ENCODE measurements at places on chromosomes 5 and 9.

GRCh38 chr5:11854936-11855335, 49.3 kb downstream of the CTNND2 start:
- DNase-seq = no peak

DNA sequence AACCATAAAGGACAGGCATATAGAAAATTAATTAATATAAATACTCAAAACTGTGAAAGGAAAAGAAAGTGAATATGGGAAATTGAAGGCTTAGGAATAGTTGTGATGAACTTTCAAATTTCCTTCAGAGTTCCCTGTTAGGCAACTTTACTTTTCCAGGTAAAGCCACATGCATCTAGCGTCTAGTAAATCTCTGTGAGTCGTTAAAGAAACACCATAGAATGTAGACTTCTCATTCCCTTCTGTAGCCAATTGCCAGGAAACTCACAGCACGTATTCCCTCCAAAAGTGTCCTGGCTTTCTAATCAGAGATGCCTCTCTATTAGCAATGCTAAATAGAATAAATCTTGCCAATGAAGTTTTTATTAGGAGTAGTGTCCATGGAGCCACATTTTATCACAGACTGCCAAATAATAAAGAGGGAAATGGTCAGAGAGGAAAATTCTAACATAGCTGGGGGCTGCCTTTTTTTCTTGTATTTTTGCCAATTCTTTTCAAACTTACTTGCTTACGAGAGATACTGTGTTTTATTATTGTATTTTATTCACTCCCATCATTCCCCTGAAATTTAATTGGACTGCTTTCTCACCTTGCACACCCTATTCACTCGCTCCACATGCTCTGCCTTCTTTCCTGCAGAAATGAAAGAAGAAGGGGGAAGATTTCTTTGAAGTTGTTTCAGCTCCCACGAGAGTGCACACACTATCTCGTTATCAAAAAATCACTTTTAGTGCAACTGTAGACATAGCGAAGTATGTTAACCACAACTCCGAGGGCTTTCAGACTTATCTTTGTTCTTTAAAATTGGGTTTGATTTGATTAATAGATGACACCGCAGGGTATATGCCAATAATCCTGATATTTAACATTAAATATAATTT, 439.0 kb downstream of the CSNK1G3 start:
- DNase-seq = no peak

GRCh38 chr9:125493384-125493783, 213.6 kb downstream of the MAPKAP1 start:
- no peak for DNase-seq

GRCh38 chr5:180112181-180112861, 40.8 kb upstream of the RNF130 start:
- DNase-seq = no peak

GRCh38 chr5:36530215-36530614, 76.2 kb upstream of the SLC1A3 start:
- DNase-seq = no peak

GRCh38 chr5:32833663-32834062, 122.5 kb downstream of the NPR3 start:
- DNase-seq = no peak

DNA sequence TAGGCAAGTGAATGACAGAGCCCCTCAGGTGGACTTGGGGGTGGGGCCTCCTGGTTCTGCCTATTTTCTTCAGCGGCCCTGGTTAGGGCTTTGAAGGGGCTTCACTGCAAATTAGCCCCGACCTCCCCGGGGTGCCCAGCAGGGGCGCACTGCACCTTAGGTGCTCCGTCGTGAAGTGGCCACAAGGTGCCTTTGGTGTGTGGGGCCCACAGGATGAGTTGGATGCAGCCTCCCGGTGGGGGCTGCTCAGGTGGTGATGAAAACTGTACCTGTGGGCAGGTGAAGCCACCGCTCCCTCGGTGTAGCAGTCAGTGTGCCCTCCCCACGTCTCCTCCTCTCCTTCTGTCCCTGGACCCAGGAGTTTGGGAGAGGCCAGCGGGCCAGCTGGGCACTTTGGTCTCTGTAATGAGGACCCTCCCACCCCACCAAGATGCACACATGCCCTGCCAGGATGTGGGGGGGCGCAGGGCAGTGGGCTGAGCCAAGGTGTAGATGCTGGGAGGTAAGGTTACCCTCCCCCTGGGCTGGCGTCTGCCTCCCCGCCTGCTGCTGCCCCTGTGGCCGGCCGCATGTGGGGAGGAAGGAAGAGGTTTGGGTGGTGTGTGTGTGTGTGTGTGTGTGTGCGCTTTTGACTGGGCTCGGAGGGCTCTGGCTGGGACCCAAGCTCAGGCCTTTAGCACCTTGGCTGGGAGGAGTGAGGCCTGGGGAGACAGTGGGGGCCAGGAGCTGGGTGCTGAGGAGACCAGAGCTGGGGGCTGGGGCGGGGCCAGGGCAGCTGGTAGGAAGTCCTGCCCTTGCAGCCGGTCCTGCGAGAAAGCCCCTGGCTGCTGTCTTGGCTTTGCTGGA, 55.6 kb downstream of the RXRA start:
- no peak for DNase-seq

DNA sequence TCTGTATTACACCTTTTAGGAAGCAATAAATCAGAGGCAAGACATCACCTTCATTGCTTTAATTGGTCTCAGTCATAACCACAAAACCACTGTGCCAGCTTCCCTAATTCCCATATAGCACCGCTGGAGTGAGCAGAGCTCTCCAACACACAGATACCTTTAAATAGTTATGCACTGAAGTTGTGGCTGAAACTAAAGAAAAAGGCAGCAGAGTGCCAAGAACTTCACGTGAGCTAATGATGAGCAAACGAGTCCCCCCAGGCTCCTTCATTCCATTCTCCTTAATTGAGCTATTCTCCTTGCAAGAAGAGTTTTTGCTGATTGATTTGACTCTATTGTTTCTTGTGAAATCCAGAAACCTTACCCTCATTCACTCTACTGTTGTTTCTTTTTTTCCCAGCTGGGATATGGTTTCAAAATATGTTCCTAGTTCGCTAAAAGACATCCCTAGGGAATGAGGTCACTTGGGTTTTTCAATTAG, 501.5 kb downstream of the SPATA31D1 start:
- DNase-seq = no peak

DNA sequence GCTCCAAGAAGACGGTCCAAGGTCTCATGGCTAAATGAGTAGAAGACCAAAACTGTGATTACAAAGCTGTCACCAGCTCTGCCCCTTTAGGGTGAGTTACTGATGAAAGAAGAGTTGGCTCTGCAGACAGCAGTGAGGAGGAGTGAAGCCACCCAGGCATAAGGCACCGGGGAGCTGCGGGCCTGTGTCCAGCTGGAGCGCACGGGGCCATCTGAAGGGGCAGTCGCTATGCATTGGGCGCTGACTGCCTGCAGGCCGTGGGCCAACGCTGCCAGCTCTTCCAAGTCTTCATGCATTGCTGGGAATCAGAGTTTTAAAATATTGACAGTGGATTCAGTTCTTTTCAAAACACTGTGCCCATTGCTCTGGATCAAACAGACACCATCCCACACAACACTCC, 70.3 kb downstream of the DAPK1 start:
- DNase-seq = no peak

- no peak for DNase-seq
These were observed 91.4 kb upstream of the RANBP6 start for GRCh38 chr9:6106711-6107339.

- DNase-seq = no peak
These were observed 110.0 kb upstream of the ARRDC3 start for GRCh38 chr5:91493086-91493485.

DNA sequence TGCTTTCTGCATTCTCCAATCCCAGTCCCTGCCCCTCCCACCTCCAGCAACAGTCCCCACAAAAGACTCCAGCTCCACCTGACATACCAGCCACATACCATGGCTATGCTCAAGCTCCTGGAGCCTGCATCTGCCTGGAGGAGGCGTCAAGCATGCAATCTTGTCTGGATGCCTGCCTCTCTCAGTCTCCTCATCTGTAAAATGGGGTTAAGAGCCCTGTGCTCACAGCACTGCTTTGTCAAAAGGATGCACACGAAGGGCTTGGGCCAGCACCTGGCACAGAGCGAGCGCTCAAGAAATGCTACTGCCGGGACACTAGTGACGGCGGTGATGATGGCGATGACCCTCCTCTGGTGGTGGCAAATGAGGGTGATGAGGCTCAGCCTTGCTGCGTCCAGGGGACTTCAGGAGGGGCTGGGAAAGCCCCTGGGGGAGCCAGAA, 202.9 kb upstream of the IER5L start:
- no peak for DNase-seq

DNA sequence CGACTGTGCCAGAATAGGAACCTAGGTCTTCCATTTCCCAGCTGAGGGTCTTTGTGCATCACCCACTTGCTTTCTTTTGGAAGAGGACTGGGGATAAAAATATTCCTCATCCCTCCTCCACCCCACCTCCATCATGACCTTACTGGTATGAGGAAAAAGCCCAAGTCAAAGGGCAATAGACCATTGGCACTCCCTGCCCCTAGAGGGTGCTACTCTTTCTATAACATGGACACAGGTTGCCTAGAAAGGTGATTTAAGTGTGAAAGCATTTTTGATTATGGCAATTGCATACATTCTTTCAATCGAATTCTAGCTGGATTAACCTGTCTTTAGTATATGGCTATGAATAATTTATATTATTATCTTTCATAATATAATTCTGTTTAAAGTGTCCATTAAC, 22.8 kb upstream of the ZNF618 start:
- DNase-seq = no peak

- DNase-seq = no peak
These were observed 643.6 kb downstream of the ACTL7B start for GRCh38 chr9:108212184-108212583.

GRCh38 chr9:87198716-87199115, 251.4 kb upstream of the GAS1 start:
- no peak for DNase-seq

- DNase-seq = no peak
These were observed 14.0 kb upstream of the PSMD5 start for GRCh38 chr9:120856700-120857099.

DNA sequence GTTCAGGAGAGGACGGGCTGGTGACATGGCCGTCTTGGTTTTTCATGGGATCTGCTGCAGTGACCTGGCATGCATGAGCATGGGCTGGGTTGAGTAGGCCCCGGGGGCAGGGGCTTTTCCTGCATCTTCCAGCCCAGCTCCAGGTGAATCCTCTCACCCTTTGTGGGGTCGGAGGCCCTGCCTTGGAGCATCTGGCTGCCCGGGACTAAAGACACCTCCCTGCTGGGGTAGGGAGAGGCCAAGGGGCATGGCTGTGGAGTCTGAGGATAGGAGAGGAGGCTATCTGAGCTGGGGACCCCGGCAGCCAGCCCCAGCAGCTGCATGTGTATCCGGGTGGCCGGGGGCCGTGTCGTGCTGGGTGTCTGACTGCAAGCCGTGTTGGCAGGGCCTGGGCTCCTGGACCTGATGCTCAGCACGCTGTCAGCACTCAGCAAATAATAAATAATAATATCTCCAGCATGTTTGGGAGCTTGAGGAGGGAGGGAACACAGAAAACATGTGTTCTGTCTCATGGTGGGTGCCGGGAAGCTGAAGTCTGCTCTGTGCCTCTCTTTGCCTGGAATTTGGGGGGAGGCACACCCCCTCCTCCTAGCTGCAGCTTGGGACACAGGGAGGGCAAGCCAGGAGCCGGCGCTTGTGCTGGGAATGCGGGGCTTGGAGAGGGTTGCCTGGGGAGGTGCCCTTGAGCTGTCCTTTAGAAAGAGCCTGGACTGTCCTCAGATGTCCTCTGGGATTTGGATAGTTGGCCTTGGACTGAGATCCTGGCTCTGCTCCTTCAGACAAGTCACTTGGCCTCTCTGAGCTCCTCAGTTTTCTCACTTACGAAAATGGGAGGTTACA, 28.4 kb upstream of the PITX1 start:
- DNase-seq = no peak

- no peak for DNase-seq
These were observed 989.8 kb downstream of the TLE1 start for GRCh38 chr9:80699511-80699998.
